NCI-H2107 (cell line): ENCODE measurements at places on chromosomes 11 and 22.
A peak's percentile ranks its signal among the peaks of the same experiment; 100 is the strongest.

- no peak for DNase-seq
Observed at GRCh38 chr11:12900496-12900895, 108.6 kb upstream of the RASSF10 start.

GRCh38 chr11:19890308-19890707 is 177.7 kb downstream of the NAV2 start:
- no peak for DNase-seq

DNA sequence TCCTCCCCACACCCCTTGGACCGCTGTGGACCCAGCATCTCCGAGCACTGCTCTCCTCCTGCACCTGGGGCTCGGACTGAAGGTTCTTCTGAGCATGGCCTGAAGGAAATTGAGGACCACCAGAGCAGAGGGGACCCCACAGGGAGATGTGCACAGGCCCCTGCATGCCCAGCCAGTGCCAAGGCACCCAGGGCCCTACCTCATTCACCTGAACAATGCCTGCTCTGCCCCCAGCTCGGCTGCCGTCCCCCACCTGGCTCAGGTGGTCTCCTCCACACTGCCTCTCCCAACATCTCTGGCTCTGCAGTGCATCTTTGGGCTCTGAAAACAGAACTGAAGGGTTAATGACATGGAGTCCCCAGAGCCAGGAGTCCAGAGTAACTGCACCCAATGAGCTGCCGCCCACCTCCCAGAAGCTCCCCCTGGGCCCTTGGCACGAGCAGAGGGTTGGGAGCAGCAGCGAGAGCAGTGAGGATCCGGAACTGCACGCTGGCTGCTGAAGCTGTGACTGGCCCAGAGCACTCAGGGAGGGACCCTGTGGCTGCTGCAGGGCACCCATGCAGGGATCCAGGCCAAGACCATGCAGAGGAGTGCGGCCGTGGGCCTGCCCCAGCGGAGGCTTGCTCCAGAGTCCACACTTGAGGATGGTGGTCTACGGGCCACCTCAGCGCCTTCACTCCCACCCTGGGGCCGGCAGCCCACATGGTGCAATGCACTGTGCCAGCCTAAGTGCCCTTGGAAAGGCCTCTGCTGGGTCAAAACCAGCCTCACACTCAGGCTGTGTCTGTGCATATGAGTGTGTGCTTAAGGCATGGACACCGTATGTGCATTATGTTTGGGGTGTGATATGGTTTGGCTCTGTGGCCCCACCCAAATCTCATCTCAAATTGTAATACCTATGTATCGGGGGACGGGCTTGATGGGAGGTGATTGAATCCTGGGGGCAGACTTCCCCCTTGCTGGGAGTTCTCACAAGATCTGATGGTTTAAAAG is 686.1 kb downstream of the TBC1D22A start:
- no peak for DNase-seq

- DNase-seq = no peak
Observed at GRCh38 chr11:3944198-3944597, 88.7 kb downstream of the STIM1 start.

DNA sequence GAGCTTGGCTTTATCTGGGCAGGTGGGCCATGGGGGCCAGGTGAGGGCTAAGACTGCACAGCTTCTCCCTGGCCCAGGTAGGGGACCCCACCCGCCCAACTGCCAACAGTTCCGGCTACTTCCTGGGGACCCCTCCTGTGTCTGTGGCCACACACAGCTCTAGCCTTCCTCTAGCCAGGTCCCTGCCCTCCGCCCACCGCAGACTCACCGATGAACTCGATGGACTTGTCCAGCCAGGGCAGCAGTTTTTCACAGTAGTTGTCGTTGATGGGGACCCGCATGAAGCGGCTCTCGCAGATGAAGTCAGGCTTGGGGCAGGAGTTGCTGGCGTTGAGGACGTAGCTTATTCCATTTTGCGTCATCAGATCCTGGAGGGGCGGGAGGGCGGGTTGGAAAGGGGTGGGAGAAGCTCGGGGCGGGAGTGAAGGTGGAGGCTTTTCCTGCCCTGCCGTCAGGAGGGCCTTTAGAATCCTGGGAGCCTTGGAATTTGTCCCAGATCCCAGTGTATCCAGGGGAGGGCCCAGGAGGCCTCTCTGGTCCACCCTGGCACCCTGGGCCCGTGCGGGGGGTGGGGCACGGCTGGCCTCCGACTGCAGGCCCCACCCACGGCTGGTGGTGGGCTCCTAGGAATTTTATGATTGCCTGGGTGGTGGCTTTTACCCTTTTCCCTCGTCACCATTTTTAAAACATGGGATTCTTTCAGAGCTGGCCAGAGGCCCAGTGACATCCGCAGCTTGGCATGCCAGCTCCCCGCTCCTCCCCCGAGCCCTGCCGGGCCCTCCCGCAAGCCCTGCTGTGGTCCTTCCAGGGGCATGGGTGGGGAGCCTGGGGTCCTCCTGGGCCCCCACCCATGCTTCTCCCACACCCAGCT is 13.9 kb downstream of the DUSP8 start:
- DNase-seq = no peak

GRCh38 chr11:113278925-113279324 is 35.5 kb upstream of the TTC12 start:
- no peak for DNase-seq

DNA sequence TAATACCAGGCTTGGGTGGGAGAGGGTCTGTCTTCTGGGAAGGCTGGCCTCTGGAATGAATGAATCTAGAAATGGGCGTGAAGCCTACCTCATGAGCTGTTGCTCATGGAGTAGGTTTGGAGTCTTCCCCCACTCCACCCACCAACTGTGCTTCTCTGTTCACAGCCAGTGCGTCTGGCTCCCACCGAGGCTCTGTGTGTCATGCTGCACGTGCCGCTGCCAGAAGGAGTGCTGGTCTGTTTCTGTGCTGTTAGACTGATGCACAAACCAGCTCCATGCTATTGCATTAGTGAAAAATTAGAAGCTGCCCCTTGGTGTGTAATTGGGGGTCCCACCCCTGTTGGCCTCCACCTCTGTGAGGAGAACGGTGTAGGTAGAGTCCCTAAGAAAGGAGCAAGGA is 132.3 kb upstream of the PARVA start:
- DNase-seq = no peak

- no peak for DNase-seq
Observed at GRCh38 chr11:56013805-56014204, 13.6 kb upstream of the OR5AS1 start.

DNA sequence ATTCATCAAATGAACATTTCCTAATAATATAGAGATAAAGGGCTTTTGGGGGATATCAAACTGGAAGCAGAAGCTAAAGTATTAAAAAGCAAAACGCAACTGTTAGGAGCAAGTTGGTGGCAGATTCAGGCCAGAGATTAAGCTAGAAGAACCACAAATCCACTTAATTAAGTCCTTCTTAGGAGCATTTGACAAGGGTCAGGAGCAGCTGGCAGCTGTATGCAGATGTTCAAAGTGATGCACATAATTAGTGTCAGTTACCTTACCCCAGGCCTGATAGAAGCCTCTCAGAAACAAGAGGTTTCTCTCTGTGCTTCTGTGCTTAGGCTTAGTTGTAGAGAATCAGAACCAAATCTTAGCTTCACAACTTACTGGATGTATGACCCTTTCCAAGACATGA is 546.5 kb upstream of the ANO5 start:
- DNase-seq = no peak

DNA sequence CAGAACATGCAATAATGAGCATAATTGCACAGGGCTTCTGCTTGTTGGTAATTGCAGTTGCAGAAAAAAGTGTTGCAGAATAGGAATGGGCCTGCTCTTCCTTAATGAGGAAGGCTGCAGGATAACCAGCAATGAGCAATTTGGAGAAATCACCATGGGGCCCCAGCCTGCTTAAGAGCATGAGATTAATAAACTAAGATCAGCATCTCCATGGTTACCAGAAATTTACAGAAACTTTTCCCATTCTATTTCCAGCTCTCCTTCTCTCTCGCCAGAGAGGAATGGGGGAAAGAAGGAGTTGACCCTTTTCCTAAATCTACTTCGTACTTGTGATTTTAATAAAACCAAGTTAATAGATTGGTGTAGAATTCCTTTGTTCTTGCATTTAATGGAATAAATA is 80.9 kb upstream of the CSNK2A3 start:
- DNase-seq = no peak

- DNase-seq = no peak
Observed at GRCh38 chr22:28229566-28230485, 310.8 kb upstream of the PITPNB start.

GRCh38 chr11:111344032-111344431 is 35.0 kb downstream of the POU2AF1 start:
- no peak for DNase-seq

DNA sequence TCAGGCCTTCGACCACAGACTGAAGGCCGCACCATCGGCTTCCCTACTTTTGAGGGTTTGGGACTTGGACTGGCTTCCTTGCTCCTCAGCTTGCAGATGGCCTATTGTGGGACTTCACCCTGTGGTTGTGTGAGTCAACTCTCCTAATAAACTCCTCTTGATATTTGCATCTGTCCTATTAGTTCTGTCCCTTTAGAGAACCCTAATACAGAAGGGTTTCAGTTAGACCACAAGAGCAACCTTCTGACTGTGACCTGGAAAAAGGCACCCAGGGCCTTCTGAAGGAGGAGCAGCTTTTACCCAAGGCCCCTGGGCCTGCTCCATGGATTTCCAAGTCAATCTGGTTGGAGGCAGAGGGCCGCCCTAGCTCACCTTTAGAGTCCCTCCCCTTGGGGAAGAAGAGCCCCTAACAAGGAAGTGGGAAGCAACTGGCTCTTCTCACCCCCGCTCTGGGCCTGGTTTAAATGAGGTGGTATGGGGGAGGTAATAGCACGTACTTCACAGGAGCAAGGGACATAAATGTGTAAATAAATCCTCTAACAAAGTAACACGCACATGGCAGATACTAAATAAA is 11.2 kb upstream of the CHST1 start:
- no peak for DNase-seq

GRCh38 chr11:80838153-80838552 is 1397.3 kb upstream of the TENM4 start:
- DNase-seq = no peak

DNA sequence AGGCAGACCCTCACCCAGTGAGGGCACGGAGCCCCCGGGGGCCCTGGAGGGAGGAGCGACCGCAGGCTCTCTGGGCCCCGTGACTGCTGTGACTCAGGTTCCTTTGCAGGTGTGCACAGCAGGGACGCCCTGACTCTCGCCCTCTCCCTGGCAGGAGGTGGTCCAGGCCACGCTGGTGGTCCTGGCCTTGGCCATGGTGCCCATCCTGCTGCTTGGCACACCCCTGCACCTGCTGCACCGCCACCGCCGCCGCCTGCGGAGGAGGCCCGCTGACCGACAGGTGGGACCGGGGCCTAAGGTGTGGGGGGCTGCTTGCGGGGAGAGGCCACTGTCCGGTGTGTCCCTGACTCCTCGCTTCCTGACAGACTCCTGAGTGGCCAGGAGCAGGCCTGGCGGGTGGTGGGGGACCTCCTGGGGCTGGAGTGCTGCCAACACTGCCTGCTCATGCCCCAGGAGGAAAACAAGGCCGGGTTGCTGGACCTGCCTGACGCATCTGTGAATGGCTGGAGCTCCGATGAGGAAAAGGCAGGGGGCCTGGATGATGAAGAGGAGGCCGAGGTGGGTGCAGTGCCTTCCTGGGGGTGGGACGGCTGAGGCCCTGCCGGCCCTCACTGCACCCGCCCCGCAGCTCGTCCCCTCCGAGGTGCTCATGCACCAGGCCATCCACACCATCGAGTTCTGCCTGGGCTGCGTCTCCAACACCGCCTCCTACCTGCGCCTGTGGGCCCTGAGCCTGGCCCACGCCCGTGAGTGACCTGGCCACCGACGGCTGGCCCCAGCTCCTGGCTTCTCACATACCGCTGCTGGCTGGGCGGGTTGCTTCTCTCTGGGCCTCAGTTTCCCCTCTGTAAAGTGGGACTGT is 10.9 kb downstream of the TCIRG1 start:
- DNase-seq = no peak

- no peak for DNase-seq
Observed at GRCh38 chr11:15622231-15622890, 507.6 kb downstream of the INSC start.

DNA sequence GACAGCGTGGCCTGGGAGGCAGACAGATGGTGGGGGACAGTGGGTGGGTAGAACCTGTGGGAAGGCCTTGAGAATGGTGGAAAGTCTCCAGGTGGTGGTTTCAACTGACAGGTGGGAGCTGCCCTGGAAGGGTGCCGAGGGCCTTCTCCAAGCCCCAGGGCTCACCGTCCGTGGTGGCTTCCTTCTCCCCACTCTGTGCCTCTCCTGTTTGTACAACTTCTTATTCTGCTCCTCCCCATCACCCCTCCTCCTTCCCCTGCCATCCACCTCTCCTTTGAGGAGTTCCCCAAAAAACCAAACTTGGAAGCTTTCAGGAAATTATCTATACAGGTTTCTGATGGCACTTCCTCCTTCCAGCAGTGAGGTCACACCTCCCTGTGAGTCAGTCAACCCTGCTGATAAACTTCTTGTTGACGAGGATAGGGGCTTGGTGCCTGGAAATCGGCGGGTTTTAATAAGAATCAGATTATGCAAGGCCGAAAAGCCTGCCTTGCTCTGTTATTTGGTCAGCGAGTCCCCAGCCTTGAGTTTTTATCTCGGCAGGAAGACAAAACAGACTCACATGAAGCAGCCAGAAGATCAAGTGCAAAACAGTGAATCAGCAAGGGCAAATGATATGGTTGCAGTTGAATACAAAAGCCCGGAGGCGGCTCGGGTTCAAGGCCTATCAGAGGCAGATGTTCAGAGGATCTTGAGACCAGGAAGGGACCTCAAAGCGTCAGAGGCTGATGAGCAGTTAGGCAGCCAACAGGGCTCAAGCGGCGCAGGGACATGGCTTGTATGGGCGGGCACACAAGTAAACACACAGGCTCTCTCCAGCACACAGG is 9.5 kb upstream of the ST3GAL4 start:
- no peak for DNase-seq

GRCh38 chr11:37336401-37336800 is 738.4 kb upstream of the RAG2 start:
- no peak for DNase-seq

DNA sequence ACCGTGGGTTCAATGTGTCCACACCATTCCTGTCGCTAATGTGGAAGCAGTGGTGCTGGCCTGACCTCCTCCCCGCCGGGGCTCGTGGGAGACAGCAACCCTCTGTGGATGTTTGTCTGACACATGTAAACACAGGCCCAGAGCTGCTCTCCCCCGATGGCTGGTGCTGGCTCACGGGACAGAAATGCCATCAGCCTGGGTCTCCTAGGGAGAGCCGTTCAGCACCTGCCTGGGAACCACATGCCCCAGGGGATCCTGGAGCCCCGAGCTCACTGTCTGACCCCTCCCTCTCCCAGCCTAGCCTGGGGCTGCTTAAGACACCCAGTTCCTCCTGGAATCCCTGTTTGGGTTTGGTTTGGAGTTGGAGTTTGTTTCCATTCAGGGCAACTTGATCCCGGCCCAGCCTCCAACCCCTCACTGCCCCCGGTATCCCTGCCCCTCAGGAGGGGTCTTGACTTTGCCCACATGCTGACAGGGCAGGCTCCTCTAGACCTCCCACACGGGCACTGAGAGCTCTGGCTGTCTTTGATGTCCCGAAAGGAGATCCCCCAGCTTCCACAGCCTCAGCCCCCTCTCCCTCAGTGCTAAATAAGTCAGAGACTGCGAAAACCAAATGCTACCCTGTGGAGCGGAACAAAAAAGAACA is 50.9 kb upstream of the WNT11 start:
- peak; percentile 11 for DNase-seq

- no peak for DNase-seq
Observed at GRCh38 chr11:34671946-34672345, 51.1 kb downstream of the EHF start.
